ENCODE measurements at places on chromosomes 4 and X. TPM values are rescaled to one million over a fixed set of nuclear protein-coding genes. Genes with fewer than 3 reads are reported as not detected.

The SPACA5 gene
- total RNA-seq = not detected

The AWAT2 gene
- not detected for total RNA-seq

DNA sequence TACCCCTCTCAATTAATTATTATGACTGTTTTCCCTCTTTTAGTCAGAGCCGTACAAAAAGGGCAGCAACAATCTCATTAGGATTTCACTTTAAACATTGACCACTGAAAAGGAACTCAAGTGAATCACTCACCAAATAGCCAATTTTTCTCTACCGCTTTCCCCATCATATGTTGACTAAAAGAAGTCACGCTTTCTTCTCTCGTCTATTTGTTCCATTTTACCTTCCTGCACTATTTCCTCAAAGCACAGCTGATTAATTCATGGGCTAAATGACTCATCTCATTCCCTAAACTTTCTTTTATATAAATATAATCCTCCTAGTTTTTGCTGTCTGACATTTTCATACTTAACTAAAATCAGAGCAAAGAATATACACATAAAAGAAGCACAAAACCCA is 8.2 kb downstream of the MID1 start:
- no peaks in the 10 kb centered on the region for H3K4me1 ChIP-seq
- no peak for DNase-seq
- H3K36me3 ChIP-seq = no peaks in the 10 kb centered on the region
- no peak overlapping the region for H3K4me3 ChIP-seq
- no peak overlapping the region for H3K27ac ChIP-seq

DNA sequence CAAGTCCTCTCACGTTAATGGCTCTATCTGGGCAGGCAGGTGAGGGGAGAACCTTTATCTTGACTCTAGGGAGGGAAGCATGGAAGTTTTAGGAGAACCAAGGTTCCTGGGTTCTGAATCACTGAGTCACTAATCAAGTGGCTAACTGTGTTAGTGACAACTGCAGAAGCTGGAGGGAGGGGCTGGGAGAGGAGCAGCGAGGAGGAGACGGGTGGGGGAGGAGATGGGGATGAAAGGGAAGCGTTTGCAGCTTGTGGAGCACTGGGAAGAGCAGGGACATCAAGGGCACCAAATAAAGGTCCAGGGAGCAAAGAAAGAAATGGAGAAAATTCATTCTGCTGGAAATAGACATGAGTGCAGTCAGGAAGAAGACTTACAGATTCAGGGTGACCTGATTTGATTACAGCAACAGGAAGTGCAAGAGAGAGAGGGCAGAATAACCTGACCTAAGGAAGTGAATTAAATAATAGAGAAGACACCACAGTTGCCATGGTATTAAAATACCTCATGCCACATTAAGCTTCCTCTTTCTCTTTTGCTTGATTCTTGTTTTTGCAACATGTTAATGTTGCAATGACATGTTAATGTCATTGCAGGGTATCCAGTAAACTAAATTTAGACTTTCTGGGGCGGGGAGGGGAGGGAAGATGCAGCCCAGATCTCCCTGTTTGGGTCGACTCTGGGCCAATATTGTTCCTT is 4.5 kb upstream of the SETD7 start:
- H3K27ac ChIP-seq = peak overlapping the region; percentile 89
- peak; percentile 92 for DNase-seq
- H3K27me3 ChIP-seq = no peaks in the 10 kb centered on the region
- H3K36me3 ChIP-seq = no peaks in the 10 kb centered on the region

The RAB28 gene
- total RNA-seq = 61.8 TPM

- peaks cover 5% of the 10 kb centered on the region for H3K4me1 ChIP-seq
- no peak for DNase-seq
- H3K27me3 ChIP-seq = no peaks in the 10 kb centered on the region
- H3K4me3 ChIP-seq = no peak overlapping the region
- H3K27ac ChIP-seq = no peak overlapping the region
Measured at GRCh38 chr4:80913381-80913780, 117.1 kb upstream of the BMP3 start.

DNA sequence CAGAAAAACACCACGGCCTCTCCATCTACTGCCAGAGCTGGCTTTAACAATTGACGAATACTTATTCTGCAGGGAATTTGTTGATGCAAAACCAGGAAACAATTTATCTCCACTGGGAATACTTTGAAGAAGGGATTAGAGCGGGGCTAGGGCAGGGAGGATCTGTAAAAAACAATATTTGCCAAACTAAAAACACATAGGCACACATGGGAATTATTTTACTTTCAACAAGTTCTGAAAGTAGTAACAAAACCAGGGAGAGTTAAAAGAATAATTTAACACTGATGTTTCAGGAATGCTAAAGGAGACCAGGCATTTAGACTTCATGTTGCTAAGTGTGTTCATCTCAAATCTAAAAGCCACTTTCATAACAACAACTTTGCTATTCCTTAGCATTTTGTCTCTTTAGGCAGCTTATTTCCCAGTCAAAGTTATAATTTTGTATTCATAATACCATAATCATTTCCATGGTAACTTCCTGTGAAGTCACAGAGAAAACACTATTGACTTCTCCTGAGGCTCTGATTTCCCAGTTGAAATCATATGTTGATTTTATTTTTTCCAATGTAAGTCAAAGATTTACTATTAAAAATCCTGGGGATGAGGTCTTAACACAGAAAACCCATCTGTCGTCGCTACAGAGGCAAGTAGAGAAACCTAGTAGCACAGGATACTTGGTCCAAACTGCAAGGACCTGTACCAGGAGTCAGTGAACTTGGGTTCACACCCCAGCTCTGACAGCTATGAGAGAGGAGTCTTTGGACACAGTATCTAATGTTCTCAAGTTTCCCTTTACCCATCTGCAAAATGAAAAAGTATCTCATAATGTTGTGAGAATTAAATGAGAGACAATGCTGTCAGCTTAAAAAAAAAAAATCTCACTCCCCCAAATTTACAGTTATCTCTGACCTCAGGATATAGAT is 69.3 kb downstream of the SH3RF1 start:
- H3K27me3 ChIP-seq = no peaks in the 10 kb centered on the region
- no peak overlapping the region for H3K27ac ChIP-seq
- no peak for DNase-seq
- no peaks in the 10 kb centered on the region for H3K4me1 ChIP-seq
- no peak overlapping the region for H3K4me3 ChIP-seq

DNA sequence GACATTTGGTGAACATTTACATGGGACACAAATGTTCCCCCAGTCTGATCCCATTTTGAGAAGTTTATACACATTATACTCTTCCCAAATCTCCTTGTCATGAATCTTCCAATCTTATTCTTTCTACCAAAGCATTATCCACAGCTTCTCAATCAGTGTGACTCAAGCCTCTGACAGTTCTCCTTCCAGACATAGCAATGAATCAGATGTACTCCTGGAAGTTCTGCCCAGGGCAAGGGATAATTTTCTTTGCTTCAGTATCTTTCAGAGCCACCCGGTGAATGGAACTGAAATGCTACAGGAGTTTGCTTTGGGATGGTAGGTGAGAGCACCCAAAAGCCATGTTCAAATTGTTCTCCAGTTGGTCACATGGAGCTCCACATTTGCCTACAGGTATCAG is 145.5 kb downstream of the ANXA5 start:
- H3K4me3 ChIP-seq = no peak overlapping the region
- no peaks in the 10 kb centered on the region for H3K27me3 ChIP-seq
- no peak for DNase-seq
- no peaks in the 10 kb centered on the region for H3K4me1 ChIP-seq

DNA sequence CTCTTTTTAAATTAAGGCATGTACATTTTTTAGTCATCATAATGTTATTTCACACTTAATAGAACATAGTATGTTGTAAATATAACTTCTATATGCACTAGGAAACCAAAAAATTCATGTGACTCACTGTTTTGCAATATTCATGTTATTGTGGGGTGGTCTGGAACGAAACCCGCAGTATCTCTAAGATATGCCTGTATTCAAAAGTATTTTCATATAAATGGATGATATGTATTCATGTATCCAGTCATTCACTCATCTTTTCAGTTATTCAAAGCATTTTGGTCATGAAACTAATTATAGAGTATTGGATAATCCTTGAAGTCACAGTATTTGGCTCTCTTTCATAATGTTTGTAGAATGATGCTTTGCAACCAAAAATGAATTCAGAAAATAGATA is 168.1 kb downstream of the HS6ST2 start:
- no peak overlapping the region for H3K27ac ChIP-seq
- H3K36me3 ChIP-seq = no peaks in the 10 kb centered on the region
- no peaks in the 10 kb centered on the region for H3K27me3 ChIP-seq
- no peak for DNase-seq
- H3K4me3 ChIP-seq = no peak overlapping the region
- no peaks in the 10 kb centered on the region for H3K4me1 ChIP-seq

The RHOXF1 gene
- total RNA-seq = not detected

- no peaks in the 10 kb centered on the region for H3K4me1 ChIP-seq
- no peak for DNase-seq
- H3K36me3 ChIP-seq = no peaks in the 10 kb centered on the region
- no peak overlapping the region for H3K27ac ChIP-seq
- H3K27me3 ChIP-seq = no peaks in the 10 kb centered on the region
Measured at GRCh38 chr4:173917255-173917960, 366.1 kb downstream of the FBXO8 start.

The OTUD6A gene
- total RNA-seq = not detected

DNA sequence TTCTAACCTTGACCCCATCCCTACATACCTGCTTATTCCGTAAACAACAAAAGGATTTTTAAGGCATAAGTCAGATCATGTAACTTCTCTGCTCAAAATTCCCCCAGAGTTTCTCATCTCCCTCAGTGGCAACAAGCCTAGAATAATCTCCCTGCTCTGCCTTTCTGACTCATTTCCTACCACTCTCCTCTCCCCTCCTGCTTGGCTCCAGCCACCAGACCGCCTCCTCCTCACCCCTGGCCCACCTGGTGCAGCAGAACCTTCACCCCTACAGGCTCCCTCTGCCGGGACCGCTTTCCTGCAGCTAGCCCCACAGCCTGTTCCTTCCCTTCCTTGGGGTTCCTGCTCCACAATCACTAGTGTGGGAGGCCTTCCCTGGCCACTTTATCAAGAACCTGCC is 32.1 kb downstream of the TSPAN5 start:
- no peak overlapping the region for H3K4me3 ChIP-seq
- H3K27me3 ChIP-seq = no peaks in the 10 kb centered on the region
- no peak overlapping the region for H3K27ac ChIP-seq
- no peaks in the 10 kb centered on the region for H3K4me1 ChIP-seq
- H3K36me3 ChIP-seq = no peaks in the 10 kb centered on the region

DNA sequence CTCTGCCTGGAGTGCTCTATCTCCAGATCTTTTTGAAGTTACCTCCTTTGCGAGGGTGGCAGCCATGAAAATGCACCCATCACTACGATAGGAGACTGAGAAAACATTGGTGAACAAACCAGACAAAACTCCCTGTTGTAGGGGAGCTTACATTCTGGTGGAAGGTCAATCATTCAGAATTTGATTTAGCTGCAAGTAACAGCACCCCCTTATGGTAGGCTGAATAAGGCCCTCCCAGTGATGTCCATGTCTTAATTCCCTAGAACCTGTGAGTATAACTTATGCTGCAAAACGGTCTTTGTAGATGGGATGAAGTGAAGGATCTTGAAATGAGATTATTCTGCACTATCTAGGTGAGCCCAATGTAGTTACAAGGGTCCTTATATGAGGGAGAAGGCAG is 5.6 kb upstream of the TEC start:
- H3K4me3 ChIP-seq = no peak overlapping the region
- H3K4me1 ChIP-seq = peaks cover 3% of the 10 kb centered on the region
- H3K36me3 ChIP-seq = no peaks in the 10 kb centered on the region
- DNase-seq = peak; percentile 73
- H3K27me3 ChIP-seq = no peaks in the 10 kb centered on the region

DNA sequence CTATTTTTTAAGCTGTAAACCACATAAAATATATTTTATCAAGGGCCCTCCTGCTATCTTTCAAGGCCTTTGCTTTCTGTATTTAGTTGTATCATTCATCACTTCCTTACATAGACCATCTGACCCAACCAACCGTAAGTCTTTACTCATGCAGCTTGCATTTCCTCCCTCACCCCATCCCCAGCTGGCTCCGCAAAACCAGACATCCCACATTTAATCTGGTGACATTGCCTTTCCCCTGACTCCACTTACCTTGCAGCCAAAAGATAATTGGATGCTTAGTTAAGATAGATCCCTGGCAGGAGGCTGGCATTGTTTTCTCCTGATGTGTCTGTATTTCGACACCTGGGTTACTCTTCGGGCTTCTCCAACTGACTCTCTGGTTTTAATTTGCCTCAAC is 183.7 kb upstream of the LDB2 start:
- no peaks in the 10 kb centered on the region for H3K36me3 ChIP-seq
- no peaks in the 10 kb centered on the region for H3K27me3 ChIP-seq
- DNase-seq = no peak
- H3K27ac ChIP-seq = no peak overlapping the region
- H3K4me1 ChIP-seq = no peaks in the 10 kb centered on the region

DNA sequence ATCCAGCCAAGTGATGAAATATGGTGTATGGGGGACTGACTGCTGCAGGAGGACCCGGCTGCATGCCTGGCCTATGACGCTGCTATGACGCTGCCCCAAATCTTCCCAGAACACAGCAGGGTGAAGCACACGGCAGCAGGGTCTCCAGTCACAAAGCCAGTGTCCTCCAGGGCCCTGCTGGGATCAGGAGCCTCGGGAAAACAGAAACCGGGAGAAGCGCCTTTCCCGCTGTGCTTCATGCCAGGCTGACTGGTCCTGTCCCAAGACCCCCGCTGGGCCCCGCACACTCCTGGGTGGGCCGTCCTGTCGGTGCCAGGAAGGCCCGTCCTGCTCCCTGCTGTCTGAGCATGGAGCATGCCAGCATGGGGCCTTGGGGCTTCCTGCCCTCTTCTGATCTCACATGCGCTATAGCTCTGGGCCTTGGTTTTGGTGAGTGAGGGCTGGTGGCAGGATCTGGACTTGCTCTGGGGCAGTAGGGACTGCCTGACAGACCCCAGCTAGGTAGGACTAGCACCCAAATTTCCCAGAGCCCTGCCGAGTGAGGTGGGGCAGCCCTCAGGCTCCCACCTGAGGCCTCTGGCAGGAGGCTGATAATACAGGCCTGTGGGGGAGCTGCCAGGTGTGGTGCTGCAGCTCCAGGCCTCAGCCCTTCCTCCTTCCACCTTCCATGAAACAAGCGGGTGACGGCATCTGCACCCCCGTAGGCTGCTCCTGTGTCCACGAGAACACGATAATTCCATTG is 64.0 kb downstream of the ACOX3 start:
- no peaks in the 10 kb centered on the region for H3K4me1 ChIP-seq
- H3K36me3 ChIP-seq = no peaks in the 10 kb centered on the region
- H3K4me3 ChIP-seq = no peak overlapping the region

DNA sequence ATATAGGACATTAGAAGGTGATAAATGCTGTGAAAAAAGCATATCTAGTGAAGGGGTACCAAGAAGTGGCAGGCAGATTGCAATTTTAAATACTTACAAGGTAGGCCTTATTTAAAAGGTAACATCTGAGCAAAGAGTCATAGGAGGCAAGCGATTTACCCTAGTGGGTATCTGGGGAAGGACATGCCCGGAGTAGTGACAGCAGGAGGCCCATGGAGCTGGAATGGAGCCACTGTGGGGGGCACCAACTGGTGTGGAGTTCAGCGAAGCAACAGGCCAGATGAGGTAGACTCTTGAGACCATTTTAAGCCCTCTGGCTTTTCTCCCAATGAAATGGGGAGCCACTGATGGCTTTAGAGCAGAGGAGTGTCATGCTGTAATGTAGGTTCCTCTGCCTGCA is 37.3 kb downstream of the SEC24D start:
- H3K27me3 ChIP-seq = no peaks in the 10 kb centered on the region
- no peak overlapping the region for H3K27ac ChIP-seq
- H3K4me3 ChIP-seq = no peak overlapping the region
- peaks cover 65% of the 10 kb centered on the region for H3K36me3 ChIP-seq

- DNase-seq = peak; percentile 48
- no peaks in the 10 kb centered on the region for H3K4me1 ChIP-seq
- no peaks in the 10 kb centered on the region for H3K36me3 ChIP-seq
- H3K27ac ChIP-seq = no peak overlapping the region
- H3K27me3 ChIP-seq = no peaks in the 10 kb centered on the region
Measured at GRCh38 chrX:103488332-103488731, 31.0 kb downstream of the RAB40A start.
